ENCODE measurements at places on chromosomes 16 and 17.

- DNase-seq = no peak
Observed at GRCh38 chr17:13131225-13131624, 113.4 kb upstream of the ELAC2 start.

GRCh38 chr16:60771138-60771537 lies 1265.1 kb downstream of the CDH8 start:
- no peak for DNase-seq

DNA sequence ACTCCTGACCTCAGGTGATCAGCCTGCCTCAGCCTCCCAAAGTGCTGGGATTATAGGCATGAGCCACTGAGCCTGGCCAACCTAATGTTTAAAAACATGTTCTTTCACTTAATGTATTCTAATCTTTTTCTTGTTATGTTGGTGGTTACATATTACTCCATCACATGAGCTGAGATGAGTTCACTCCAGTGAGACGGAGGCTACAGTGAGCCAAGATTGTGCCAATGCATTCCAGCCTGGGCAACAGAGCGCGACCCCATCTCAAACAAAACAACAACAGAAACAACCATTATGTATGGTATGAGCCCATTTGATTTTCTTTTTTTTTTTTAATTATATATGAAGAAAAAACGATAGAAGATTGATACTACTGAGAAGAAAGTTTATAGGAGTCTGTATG lies 39.6 kb downstream of the SLC39A11 start:
- DNase-seq = no peak

DNA sequence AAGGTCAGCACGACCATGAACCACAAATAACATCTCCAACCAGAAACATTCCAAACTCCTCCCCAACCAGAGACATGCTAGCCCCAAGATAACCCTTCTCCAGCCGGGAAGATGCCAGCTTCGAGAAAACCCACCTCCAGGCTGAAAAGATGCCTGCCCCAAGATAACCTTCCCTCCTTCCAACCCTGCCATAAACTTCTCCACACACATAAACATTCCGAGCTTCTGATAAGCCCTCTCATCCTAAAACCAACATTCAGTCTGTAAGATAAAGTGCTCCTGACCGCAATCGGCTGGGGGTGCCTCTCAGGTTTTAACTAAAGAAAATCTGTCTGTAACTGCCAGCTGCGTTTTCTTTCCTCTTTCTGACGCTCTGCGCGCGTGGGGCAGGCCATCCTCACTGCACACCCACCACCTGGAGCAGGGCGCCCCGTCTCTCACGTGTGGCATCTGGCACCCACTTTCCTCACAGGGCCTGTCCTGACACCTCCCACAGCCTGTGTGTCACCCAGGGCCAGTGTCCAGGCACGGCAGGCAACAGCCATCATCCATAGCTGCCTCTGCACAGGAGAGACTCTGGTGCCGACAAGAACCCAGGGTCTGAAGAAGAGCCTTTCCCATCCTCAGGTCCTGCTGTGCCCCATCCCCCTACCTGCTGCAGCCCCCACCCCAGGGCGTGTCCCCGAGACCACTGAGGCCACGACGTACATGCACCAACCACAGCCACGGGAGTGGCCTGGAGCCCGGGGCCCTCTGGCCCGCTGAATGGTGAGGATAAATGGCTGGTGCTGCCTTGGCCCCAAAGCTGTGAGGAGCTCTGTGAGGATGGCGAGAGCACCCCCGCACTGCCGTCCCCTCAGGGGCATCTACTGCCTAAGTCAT lies 3.7 kb downstream of the TEPSIN start:
- no peak for DNase-seq

DNA sequence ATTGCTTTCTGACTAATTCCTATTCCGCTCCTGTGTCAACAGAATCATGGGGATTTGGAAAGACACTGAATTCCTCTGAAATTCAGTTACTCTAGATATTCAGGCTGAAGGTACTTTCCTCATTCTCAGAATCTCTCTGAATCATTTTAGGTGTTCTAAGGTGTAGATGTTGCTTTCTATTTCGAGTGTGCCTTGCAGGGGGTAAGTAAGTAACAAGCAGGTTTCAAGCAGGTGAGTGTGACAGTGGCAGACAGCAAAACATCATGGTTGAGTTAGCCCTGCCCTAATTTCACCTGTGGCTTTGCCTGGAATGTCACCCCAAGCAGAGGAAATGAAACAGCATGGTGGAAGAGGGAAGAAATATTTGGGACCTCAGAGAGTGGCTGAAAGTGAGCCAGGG lies 75.1 kb downstream of the SHISA9 start:
- no peak for DNase-seq

- no peak for DNase-seq
Observed at GRCh38 chr16:57574086-57574485, 31.6 kb downstream of the ADGRG5 start.

DNA sequence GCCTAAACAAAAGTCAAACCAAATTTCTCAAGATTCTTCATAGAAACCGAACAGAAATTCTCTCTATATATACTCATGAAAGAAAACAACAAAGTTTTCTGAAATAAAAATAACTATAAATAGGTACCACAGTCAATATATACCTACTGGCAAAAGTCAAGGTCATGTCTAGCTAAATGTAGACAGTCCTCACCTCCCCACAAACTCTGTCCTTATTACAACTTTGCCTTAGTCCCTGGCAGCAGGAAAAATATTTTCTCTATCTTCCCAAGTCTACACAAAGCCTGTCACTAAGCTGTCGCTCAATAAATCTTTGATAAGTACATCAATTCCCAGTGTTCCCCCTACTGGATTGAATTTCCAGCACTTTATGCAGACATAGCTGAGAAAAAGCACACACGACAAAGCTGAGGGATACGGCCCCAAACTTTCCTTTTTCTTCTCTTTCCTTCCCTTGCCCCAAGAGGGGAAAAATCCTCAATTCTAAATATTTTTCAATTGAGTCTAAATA lies 2.7 kb downstream of the CFAP20 start:
- DNase-seq = no peak

DNA sequence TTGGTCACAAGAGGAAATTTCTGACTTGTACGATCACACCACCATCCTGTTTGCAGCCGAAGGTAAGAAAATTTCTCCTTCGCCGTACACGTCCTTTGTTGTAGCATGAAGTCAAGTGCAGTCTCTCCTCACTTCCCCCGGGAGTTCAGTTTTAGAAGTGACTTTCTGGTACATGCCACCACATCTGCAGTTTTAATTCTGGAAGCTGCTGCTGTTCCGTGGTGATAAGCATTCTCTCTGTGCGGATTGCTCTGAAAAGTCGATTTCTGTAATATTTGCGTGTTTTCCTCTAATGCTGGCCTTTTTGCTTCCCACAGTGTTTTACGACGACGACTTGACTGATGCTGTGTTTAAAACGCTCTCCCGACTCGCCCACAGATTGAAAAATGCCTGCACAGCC lies 20.6 kb downstream of the METTL22 start:
- DNase-seq = no peak

GRCh38 chr17:9098242-9098825 lies 77.0 kb downstream of the NTN1 start:
- DNase-seq = no peak

DNA sequence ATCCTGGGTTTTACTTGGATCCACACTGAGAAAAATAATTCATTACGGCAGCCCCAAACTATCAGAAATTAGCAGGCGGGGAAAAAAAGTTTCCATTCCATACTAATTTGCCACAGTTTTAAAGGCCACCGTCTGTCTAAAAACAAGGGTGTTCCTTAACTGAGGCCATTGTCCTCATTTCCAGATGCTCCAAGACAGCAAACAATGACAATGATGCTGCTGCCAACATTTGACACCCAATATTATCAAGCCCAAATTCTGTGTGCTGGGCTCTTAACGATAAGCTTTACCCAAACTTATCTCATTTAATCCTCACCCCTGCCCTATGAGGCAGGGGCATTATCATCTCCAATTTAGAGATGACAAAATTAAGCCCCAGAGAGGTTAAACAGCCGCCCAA lies 26.3 kb downstream of the CUEDC1 start:
- no peak for DNase-seq

DNA sequence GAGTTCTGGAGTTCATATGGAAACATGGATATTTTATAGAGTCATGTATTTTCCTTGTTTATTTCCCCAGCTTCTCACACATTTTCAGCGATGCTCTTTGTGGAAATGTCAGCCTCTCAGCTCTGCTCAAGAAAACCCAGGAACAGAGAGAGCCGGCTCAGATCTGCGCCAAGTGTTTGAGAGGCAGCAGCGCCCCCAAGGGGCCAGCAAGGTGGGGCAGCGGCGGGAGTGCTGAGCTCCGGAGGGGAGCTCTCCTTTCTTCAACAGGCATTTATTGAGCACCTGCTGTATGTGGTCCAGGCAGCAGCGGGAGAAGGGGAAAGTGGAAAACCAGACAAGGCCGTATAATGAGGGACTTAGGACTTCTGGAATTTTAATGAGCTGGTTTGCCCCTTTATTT lies 421.1 kb upstream of the C16orf82 start:
- peak; percentile 76 for DNase-seq

- no peak for DNase-seq
Observed at GRCh38 chr16:19765860-19766553, 47.9 kb downstream of the IQCK start.

- no peak for DNase-seq
Observed at GRCh38 chr17:82881900-82882714, 42.3 kb upstream of the ZNF750 start.

- no peak for DNase-seq
Observed at GRCh38 chr16:1481906-1482835, 6.6 kb downstream of the PTX4 start.

GRCh38 chr17:63646488-63646806 lies 24.2 kb downstream of the MAP3K3 start:
- no peak for DNase-seq

- DNase-seq = peak; percentile 17
Observed at GRCh38 chr16:74936902-74937560, 47.9 kb downstream of the WDR59 start.

DNA sequence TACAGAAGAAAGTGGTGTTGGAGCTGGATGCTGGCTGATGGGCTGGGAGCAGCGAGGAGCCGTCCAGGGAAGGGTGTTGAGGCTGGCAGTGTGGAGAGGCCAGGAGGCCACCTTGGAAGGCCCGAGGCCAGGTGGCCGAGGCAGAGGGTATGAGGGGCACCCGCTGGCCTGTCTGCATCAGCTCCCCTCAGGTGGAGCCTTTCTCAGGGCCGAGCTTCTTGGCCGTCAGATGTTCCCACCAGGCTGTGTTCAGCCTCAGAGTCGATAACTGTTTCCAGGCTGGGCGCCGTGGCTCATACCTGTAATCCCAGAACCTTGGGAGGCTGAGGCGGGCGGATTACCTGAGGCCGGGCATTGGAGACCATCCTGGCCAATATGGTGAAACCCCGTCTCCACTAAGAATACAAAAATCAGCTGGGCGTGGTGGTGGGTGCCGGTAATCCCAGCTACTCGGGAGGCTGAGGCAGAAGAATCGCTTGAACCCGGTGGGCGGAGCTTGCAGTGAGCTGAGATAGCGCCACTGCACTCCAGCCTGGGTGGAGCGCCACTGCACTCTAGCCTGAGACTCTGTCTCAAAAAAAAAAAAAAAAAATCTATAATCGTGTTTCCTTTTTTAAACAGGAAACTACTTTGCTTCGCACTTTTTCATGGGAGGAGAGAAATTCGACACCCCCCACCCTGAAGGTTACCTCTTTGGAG lies 25.3 kb downstream of the MGRN1 start:
- peak; percentile 48 for DNase-seq

DNA sequence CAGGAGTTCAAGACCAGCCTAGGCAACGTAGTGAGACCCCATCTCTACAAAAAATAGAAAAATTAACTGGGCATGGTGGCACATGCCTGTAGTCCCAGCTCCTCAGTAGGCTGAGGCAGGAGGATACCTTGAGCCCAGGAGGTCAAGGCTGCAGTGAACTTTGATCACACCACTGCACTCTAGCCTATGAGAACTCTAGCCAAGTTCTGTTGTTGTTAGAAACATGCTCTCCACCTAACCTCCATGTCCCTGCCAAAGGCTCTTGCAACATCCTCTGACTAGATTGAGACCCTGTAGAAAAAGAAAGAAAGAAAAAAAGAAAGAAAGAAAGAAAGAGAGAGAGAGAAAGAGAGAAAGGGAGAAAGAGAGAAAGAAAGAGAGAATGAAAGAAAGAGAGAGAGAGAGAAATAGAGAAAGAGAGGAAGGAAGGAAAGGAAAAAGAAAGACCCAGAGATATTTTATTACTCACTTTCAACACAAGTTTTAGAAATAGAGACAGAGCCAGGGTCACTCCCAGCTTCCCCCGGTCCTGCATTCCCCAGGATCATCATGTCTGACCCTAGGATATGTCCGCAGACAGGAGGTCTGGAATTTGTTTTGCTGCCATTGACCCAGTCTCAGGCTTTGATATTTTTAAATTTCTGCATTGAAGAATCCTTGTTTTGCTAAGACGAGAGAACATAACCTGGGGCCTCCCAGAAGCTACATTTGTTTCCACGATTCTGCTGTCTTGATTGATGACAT lies 376.5 kb upstream of the CDH5 start:
- no peak for DNase-seq

DNA sequence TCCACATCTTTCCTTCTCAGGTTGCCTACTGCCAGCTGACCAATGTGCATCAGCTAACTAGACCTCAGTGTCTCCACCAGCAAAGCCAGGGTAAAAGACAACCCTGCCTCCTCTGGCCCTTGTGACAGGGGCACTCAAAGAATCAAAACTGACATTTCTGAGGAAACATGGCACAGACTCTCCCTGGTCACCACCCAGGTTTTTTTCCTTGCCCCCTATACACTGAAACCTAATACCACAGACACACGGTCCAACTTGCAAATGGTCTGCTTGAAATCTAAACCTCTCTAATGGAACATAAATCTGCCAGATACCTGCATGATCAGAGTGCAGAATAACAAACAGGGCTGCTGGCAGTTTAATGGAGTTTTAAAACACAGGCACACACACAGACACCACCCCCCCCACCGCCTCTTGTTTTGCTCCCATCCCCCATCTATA lies 19.5 kb upstream of the CORO6 start:
- no peak for DNase-seq

- no peak for DNase-seq
Observed at GRCh38 chr16:31092330-31092729, 2.3 kb downstream of the VKORC1 start.

GRCh38 chr16:2603165-2604015 lies 65.6 kb downstream of the PDPK1 start:
- peak; percentile 94 for DNase-seq

All from activated CD4-positive, alpha-beta T cell treated with anti-CD3 and anti-CD28 coated beads for 48 hours (primary cell).